Activated naive CD4-positive, alpha-beta T cell treated with anti-CD3 and anti-CD28 coated beads, Interleukin-2, amount 10 ng/mL, durations not matched to agents 7 days and 5 days (primary cell): ENCODE measurements at places on chromosomes 13 and 19.

DNA sequence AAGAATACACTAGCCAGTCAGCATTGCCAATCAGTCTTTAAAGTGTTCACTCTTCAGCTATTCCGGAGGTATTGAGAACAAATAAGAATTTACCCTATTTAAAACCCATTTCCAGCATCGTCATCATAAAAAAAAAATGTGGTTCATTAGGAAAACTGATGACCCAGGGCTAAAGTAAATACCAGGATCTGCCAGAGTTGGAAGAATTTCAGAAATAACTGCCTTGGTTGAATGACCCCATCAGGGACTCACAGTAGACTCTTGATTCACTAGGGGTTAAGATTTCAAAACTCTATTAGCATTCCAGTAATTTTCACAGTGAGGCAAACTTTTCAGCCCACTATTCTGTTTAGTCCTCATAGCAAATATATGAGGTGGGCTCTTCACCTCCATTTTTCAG is 377.0 kb downstream of the ITGBL1 start:
- H3K27ac ChIP-seq = no peak overlapping the region
- no peak overlapping the region for H3K4me3 ChIP-seq
- H3K4me1 ChIP-seq = no peaks in the 10 kb centered on the region
- no peak for DNase-seq

DNA sequence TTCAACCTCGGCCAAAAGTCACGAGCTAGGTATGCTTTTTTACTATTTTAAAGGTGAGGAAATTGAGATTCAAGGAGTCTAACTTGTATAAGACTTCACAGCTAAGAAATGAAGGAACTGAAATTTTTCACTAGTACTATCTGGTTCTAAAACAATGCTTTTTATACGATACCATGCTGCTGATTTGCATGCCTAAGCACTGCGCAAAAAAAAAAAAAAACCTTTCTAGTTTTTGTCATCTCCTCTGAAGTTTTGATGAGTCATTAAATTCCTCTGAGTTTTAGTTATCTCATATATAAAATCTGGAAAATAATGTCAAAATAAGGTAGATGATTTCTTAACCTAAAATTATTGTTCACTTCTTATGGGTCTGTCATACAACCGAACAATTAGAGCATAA is 28.0 kb upstream of the UFM1 start:
- H3K4me1 ChIP-seq = no peaks in the 10 kb centered on the region
- H3K27me3 ChIP-seq = no peaks in the 10 kb centered on the region
- no peak for DNase-seq
- no peaks in the 10 kb centered on the region for H3K36me3 ChIP-seq
- H3K4me3 ChIP-seq = no peak overlapping the region

GRCh38 chr19:40284501-40285352 is at the start of gene AKT2:
Gene AKT2 (minus strand): TSS chr19:40285345. CDS start chr19:40265267, 20,078 bp downstream.
- peak; percentile 66 for DNase-seq
- peak within 1 kb of the TSS; percentile 84 for H3K4me3 ChIP-seq
- H3K27ac ChIP-seq = peak within 1 kb of the TSS; percentile 99
- no peaks in the 10 kb centered on the region for H3K27me3 ChIP-seq
- peaks cover 54% of the 10 kb centered on the region for H3K4me1 ChIP-seq

- no peak for DNase-seq
- no peaks in the 10 kb centered on the region for H3K4me1 ChIP-seq
- H3K27me3 ChIP-seq = no peaks in the 10 kb centered on the region
- no peak overlapping the region for H3K27ac ChIP-seq
Measured at GRCh38 chr13:104006625-104007075, 940.4 kb upstream of the SLC10A2 start.

GRCh38 chr13:112962911-112963625 is 5.9 kb upstream of the MCF2L start:
- H3K27me3 ChIP-seq = peaks cover 8% of the 10 kb centered on the region
- no peak overlapping the region for H3K27ac ChIP-seq
- peaks cover under 1% of the 10 kb centered on the region for H3K4me1 ChIP-seq
- no peak overlapping the region for H3K4me3 ChIP-seq
- DNase-seq = no peak
- no peaks in the 10 kb centered on the region for H3K36me3 ChIP-seq
